ENCODE measurements at places on chromosomes 13 and 19. TPM values are rescaled to one million over a fixed set of nuclear protein-coding genes. Genes with fewer than 3 reads are reported as not detected.

DNA sequence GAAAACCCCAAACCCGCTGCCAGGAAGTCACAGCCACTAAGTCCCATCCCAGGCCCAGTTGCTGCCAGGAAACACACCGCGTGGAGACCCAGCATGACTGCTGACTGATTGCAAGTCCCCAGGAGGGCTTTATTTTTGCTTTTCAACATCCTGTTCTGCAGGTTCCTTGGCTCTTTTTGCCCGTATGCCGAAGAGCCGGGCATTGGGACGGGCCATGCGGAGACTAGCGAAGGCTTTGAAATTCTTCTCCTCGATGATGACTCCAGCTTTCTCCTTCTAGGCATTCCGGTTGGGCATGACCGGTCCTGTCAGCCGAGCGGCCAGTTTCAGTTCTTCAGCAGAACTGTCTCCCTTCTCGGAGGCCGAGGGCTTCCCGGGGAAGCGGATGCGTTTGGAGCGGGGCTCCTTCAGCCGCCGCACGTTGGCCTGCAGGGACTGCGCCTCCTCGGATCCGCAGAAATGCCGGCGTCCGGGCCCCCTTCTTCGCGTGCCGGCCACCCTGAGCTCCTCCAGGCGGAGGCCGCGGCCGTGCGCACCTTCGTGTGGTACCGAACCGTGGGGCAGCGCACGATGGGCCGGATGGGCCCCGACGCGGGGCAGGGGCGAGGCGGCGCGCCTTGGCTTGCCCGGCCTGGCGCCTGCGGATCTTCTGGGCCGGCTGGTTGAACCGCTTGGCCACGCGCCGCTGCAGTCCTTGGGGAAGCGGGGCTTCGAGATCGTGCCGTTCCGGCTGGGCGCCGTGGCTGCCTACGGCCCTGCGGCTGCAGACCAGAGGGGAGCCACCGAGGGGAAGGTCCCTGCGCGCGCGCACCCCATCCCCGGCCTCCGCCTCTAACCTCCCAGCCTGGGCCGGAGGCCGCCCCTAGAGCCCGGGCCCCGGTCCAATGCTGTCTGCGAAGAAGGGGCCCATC is 15.2 kb downstream of the ZSCAN5C start:
- peaks cover 11% of the 10 kb centered on the region for H3K4me1 ChIP-seq
- H3K27me3 ChIP-seq = peaks cover 14% of the 10 kb centered on the region
- H3K36me3 ChIP-seq = no peaks in the 10 kb centered on the region
- H3K4me3 ChIP-seq = no peak overlapping the region
- H3K27ac ChIP-seq = no peak overlapping the region

- no peak overlapping the region for H3K27ac ChIP-seq
- H3K36me3 ChIP-seq = no peaks in the 10 kb centered on the region
- no peaks in the 10 kb centered on the region for H3K27me3 ChIP-seq
- no peak overlapping the region for H3K4me3 ChIP-seq
- H3K4me1 ChIP-seq = no peaks in the 10 kb centered on the region
Measured at GRCh38 chr13:26621731-26622401, 64.4 kb downstream of the WASF3 start.

- DNase-seq = no peak
- H3K4me3 ChIP-seq = no peak overlapping the region
- no peaks in the 10 kb centered on the region for H3K27me3 ChIP-seq
- peaks cover 16% of the 10 kb centered on the region for H3K4me1 ChIP-seq
- no peak overlapping the region for H3K27ac ChIP-seq
- H3K36me3 ChIP-seq = no peaks in the 10 kb centered on the region
Measured at GRCh38 chr13:32905063-32905863, 111.0 kb upstream of the KL start.

GRCh38 chr13:85615031-85615430 is 184.2 kb downstream of the SLITRK6 start:
- H3K4me3 ChIP-seq = no peak overlapping the region
- H3K27ac ChIP-seq = no peak overlapping the region
- H3K27me3 ChIP-seq = no peaks in the 10 kb centered on the region
- no peak for DNase-seq

DNA sequence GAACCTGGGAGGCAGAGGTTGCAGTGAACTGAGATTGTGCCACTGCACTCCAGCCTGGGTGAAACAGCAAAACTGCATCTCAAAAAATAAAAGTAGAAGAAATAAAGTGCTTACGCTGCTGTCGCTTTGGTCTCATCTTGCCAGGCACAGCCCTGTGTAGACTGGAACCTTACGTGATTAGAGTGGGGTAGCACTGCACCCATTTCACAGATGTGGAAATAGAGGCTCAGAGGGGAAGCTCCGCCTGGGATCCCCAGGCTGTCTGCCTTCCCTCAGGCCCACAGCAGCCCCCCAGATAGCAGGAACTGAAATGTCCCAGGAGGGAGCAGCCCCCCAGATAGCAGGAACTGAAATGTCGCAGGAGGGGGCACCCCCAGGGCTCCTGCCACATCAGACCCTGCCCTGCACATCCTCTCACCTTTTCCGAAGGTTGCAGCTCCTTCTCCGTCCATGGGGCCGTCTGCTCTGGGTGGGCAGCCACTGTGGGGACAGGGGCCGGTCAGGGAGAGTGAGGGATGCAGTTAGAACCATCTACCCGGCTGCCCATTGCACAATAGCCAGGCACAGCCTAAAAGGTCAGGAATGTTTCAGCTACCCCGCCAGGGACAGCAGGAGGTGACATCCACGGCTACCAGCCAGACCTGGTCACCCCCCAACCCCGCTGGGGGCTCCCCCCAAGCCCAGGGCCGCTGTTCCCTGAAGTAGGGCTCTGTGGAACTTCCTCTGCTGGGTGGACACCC is 1.9 kb downstream of the PLIN4 start:
- peaks cover 26% of the 10 kb centered on the region for H3K4me1 ChIP-seq
- H3K36me3 ChIP-seq = peaks cover 43% of the 10 kb centered on the region
- peak overlapping the region; percentile 61 for H3K4me3 ChIP-seq

DNA sequence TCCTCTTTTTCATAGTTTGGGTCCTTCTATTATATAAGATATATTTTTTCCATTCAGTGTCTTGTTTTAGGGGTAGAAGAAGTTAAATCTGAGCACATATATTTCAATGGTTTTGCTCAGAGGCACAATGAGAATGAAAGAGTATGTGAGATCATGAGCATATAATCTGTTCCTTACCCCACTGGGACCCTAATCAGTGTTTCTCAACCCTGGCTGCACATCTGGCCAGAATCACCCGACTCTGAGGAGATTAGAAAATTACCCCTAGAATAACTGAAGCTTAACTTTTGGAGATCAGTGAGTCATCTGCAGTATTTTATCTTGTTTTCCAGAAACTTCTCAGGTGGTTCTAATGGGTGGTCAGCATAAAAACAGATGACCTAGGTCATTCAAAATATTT is 782 bp downstream of the CYSLTR2 start:
- no peaks in the 10 kb centered on the region for H3K4me1 ChIP-seq
- H3K36me3 ChIP-seq = no peaks in the 10 kb centered on the region
- no peak overlapping the region for H3K4me3 ChIP-seq
- DNase-seq = no peak
- H3K27ac ChIP-seq = no peak overlapping the region

- H3K27me3 ChIP-seq = no peaks in the 10 kb centered on the region
- no peak overlapping the region for H3K4me3 ChIP-seq
- H3K4me1 ChIP-seq = peaks cover 10% of the 10 kb centered on the region
- H3K36me3 ChIP-seq = no peaks in the 10 kb centered on the region
Measured at GRCh38 chr13:23845105-23845725, 44.0 kb downstream of the MIPEP start.

DNA sequence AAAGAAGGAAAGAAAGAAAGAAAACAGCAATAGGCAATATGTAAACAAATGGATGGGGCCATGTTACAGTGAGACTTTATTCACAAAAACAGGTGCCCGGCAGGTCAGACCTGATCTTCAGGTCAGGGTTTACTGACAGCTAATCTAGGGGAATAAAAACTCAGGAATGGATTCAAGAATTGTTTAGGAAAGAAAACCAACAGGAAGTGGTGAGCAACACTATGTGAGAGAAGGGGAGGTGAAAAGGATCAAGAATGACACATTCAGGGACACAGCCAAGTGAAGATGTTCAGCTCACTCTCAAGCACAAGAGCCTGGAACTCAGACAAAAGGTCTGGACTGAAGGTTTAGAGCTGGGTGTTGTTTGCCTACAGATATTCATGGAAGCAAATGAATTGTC is 244.5 kb downstream of the EFNB2 start:
- no peak overlapping the region for H3K27ac ChIP-seq
- no peaks in the 10 kb centered on the region for H3K36me3 ChIP-seq
- DNase-seq = no peak
- no peaks in the 10 kb centered on the region for H3K27me3 ChIP-seq
- H3K4me1 ChIP-seq = no peaks in the 10 kb centered on the region
- H3K4me3 ChIP-seq = no peak overlapping the region

- H3K36me3 ChIP-seq = no peaks in the 10 kb centered on the region
- no peak overlapping the region for H3K4me3 ChIP-seq
- peak overlapping the region; percentile 46 for H3K27ac ChIP-seq
- H3K27me3 ChIP-seq = no peaks in the 10 kb centered on the region
- DNase-seq = no peak
Measured at GRCh38 chr19:55539090-55539984, 2.4 kb upstream of the SBK2 start.

- peak overlapping the region; percentile 30 for H3K27ac ChIP-seq
- H3K27me3 ChIP-seq = no peaks in the 10 kb centered on the region
- H3K4me3 ChIP-seq = no peak overlapping the region
- no peaks in the 10 kb centered on the region for H3K4me1 ChIP-seq
Measured at GRCh38 chr13:27147530-27148170, 24.0 kb downstream of the USP12 start.

DNA sequence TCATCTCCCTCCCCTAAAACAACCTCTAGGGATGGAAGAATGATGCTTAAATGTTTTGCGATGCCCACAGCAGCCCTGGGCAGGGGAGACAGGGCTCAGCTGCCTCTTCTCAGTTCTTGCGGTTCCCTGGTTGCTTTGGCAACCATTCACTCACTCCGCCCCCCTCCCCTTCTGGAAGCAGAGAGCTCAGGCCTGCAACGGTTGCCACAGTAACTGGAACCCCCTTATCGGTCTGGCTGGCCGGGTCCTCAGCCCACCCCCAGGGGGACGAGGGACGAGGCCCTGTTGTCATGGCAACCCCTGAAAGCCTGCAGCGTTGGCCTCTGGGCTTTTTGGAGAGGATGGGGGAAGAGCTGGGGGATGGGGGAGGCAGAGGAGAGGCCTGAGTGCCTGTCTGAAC is 19.5 kb downstream of the NOVA2 start:
- H3K4me1 ChIP-seq = peaks cover 10% of the 10 kb centered on the region
- H3K27ac ChIP-seq = no peak overlapping the region
- no peaks in the 10 kb centered on the region for H3K36me3 ChIP-seq
- no peak for DNase-seq
- H3K27me3 ChIP-seq = peaks cover 69% of the 10 kb centered on the region
- no peak overlapping the region for H3K4me3 ChIP-seq

Gene CAB39L
- total RNA-seq = 147 TPM

Gene PAK4
- 11.2 TPM for total RNA-seq

Data from sigmoid colon (tissue), 7 donors.